ENCODE measurements at places on chromosomes 1 and 21.

DNA sequence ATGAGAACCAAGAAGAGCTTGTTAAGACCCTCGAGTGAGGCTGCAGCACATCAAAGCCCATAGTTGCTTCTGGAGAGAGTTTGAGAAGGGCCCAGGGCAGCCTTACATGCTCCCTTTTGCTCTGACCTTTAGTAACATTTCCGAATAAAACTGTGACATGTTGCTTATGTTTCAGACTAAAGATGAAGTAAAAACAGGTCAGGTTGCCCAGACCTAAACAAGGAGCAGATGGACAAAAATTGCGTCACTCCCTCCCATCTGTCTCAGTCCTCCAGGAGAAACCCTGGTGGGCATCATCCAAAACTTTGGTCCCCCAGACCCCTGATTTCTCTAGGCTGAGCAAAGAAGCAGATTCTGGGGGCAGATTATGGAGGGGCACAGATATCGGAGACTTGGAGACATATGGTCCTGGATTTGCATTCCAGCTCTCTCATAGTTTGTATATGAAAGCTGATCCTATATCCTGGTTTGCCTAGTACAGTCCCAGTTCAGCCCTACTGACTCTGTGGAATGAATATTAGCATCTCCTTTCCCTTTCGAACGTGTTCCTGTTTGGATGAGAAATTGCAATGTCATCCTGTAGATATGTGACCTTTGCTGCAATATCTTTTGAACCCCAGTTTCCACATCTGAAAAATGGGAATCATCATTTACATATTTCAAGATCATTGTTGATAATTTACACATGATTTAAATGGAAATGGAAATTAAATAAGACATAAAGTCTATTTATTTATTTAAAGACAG lies 304.9 kb upstream of the USP24 start:
- no peak overlapping the region for H3K27ac ChIP-seq
- H3K4me3 ChIP-seq = no peak overlapping the region
- no peak for DNase-seq
- peaks cover 1% of the 10 kb centered on the region for H3K27me3 ChIP-seq

DNA sequence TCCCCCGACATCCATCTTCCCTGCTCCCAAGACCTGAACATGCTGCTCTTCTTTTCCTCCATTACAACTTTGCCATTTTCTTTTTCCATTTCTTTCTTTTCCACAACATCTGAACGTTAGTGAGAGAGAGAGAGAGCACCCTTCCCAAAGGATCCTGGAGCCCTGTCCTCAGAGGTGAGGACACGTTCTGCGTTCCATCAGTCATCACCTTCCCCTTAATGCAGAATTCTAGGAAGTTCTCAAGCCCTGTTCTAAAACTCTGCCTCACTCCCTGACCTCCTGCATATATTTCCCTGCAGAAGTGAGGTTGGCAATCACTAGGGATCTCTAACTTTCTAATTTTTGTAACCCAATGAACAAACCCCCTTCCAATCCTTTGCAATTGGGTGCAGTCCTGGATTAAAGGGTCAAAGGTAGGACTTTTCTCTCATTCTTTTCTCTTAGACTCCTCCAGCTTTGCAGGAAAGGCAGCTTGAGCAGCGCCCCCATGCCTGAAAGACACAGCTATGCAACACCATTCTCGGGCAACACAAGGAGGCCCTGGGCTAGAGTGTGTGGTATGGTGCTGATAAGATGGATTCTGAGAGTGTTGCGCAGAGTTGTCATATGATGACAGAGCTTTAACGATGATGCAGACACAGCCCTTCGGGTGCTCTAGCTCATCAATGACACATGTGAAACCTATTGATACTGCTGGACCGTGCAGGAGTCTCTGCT lies 59.2 kb upstream of the TNR start:
- H3K36me3 ChIP-seq = no peaks in the 10 kb centered on the region
- H3K4me1 ChIP-seq = no peaks in the 10 kb centered on the region
- no peak overlapping the region for H3K27ac ChIP-seq
- H3K4me3 ChIP-seq = no peak overlapping the region

- H3K4me3 ChIP-seq = no peak overlapping the region
- H3K4me1 ChIP-seq = peaks cover 5% of the 10 kb centered on the region
- no peak overlapping the region for H3K27ac ChIP-seq
- H3K36me3 ChIP-seq = peaks cover 4% of the 10 kb centered on the region
Observed at GRCh38 chr1:179206812-179207211, 22.7 kb downstream of the ABL2 start.

DNA sequence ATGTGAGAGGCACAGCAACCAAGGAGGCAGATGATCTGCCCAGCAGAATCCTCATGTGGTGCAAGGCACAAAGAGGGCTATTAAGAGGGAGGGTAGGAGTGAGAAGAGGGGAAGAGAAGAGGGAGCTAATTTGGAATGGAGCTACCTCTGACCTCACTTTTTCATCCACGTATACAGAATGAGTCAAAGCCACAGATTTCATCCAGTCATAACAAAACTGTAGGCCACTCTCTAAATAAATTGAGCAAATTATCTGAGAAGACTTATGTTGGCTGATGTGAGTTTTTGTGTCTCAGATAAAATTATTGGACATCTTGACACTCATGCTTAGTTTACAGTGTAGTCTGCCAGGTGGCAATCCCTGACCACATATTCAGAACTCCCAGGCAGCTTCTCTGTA lies 325.6 kb downstream of the TTLL7 start:
- no peak overlapping the region for H3K27ac ChIP-seq
- H3K4me3 ChIP-seq = no peak overlapping the region
- no peaks in the 10 kb centered on the region for H3K36me3 ChIP-seq
- no peaks in the 10 kb centered on the region for H3K27me3 ChIP-seq
- no peak for DNase-seq

DNA sequence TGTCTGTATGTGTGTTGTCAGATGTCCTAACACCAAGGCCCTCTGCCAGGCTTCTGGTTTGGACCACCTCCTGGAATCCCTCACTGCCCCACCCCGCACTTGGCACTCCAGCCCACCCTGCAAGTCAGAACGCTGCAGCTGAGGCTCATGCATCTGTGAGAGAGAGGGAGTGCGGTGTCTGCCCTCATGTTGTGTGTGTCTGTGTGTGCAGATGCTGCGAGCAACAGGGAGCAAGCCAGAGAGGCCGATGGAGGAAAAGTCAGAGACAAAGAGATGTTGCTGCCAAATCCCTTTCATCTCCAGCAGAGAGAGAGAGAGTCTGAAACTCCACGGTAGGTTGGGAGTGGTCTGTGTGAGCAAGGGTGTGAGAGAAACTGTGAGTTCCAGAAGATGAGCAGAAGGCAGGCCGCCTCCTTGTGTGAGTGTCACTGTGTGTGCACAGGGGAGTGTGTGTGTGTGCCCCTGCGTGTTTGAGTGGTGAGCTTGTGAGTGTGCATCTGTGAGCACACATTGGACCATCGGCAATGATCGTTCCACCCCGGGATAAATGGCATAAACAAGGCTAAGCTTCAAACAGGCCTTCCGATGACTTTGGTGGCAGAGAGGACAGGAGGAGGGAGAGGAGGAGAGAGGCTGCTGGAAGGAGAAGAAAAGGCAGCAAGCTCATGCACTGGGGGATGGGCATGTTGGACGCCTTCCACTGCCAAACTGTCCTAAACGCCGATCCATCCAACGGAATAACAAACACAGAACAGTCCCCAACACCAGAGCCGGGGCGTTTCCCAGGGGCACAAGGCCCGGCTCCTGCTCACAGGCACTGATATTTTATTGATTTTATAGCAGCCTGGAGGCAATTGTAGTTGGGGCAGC lies 99.2 kb upstream of the GRIK3 start:
- H3K27ac ChIP-seq = no peak overlapping the region
- H3K4me3 ChIP-seq = no peak overlapping the region
- H3K4me1 ChIP-seq = no peaks in the 10 kb centered on the region
- no peaks in the 10 kb centered on the region for H3K36me3 ChIP-seq

DNA sequence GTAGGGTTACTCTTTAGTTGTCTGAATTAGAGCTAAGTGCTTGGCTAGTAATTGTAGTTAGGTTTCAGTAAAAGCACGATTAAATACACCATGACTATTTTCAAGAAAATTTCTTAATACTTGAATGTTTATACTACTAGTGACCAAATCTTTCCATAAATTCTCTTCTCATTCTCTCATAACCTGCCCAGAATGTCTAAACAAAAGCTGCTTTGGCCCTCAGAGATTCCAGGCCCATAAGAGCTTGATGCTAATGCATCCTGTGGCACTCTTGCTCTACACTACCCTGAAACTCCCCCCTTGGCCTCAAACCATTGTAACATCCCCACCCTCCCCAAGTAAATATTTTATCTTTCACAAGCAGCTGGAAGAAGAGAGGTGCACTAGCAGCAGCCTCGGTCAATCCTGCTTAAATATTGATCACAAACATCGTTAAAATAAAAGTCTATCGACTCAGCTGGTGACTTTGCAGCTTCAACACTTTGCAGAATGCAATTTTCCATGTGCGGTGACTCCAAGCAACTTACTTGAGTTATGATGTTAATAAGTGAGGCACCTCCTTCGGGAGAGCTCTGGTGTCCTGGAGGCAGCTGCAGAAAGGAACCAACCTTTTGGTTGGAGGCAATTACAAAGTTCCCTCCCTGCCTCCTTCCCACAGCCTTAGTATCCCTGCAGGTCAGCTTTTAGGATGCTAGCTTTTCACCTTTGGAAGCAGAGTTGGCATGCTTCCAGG lies 315.6 kb upstream of the PLXNA2 start:
- no peak overlapping the region for H3K4me3 ChIP-seq
- no peaks in the 10 kb centered on the region for H3K27me3 ChIP-seq
- H3K27ac ChIP-seq = no peak overlapping the region
- no peaks in the 10 kb centered on the region for H3K4me1 ChIP-seq

DNA sequence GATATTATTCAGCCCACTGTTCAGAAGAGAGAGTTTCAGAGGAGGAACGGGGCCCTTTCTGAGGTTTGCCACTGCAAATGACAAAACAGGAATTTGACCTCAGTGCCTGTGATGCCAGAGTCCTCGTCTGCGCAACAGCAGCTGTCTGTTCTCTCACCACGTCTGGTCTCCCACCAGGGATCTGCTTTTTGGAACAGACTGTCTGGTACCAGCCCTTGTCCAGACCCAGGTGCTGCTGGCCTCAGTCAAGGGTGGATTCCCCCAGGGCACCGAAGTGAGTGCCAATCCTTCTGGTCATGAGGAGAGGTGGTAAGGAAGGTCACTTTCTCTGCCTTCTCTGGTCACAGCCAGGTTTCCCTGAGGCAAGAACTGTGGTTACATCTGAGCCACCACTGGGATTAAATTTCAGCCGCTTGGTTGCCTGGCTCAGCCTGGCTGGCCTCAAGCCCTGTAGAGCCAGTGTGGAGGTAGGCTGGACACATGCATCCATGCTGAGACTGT lies 2.3 kb upstream of the BCAN start:
- DNase-seq = no peak
- H3K36me3 ChIP-seq = no peaks in the 10 kb centered on the region
- peaks cover 76% of the 10 kb centered on the region for H3K27me3 ChIP-seq
- H3K4me1 ChIP-seq = peaks cover 35% of the 10 kb centered on the region

DNA sequence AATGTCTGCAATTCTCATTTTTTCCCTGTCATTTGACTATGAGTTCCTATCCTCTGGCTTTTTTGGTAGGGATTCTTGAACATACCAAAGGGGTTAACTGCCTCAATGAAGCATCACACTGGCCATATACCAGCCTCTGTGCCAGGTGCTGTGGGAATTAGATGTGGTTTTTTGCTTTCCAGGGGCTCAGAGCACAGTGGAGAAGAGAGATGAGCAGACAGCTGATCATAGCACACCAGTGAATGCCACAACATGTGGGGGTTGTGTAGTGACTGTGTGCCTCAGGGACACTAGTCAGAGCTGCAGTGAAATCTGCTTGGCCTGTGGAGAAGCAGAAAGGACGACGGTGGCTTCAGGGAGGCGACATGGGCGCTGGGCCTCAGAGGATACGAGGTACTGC lies 30.8 kb downstream of the HLX start:
- H3K36me3 ChIP-seq = no peaks in the 10 kb centered on the region
- no peak overlapping the region for H3K27ac ChIP-seq
- H3K4me1 ChIP-seq = no peaks in the 10 kb centered on the region
- H3K27me3 ChIP-seq = no peaks in the 10 kb centered on the region
- DNase-seq = no peak
- no peak overlapping the region for H3K4me3 ChIP-seq

DNA sequence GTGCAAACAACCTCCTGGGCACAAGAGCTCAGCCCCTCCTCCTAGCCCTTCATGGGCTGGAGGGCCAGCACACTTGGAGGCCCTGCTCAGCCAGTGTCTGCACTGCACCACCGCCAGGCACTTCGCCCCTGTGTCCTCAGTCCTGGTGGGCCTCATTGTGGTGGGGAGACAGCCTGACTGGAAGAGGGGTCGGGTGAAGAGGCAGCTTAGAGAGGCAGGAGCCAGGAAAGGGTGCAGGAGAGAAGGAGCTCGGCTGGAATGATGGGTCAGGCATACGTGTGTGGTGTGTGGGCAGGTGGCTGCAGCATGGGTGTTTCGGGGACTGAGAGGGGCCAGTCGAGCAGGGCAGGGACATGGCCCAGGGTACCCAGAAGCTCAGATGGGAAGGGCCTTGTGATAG lies 4.1 kb downstream of the WNT3A start:
- no peaks in the 10 kb centered on the region for H3K36me3 ChIP-seq
- peak; percentile 15 for DNase-seq
- no peak overlapping the region for H3K4me3 ChIP-seq
- no peak overlapping the region for H3K27ac ChIP-seq
- H3K4me1 ChIP-seq = peaks cover 7% of the 10 kb centered on the region
- H3K27me3 ChIP-seq = peaks cover 39% of the 10 kb centered on the region

- H3K4me3 ChIP-seq = no peak overlapping the region
- DNase-seq = peak; percentile 38
- peaks cover 94% of the 10 kb centered on the region for H3K36me3 ChIP-seq
- H3K27ac ChIP-seq = peak overlapping the region; percentile 84
- peaks cover 79% of the 10 kb centered on the region for H3K4me1 ChIP-seq
Observed at GRCh38 chr1:39332828-39333227, 128.3 kb downstream of the MACF1 start.

GRCh38 chr1:10788592-10789006 lies 7.8 kb downstream of the CASZ1 start:
- DNase-seq = no peak
- H3K27me3 ChIP-seq = peaks cover 21% of the 10 kb centered on the region
- no peaks in the 10 kb centered on the region for H3K36me3 ChIP-seq
- H3K4me3 ChIP-seq = no peak overlapping the region

DNA sequence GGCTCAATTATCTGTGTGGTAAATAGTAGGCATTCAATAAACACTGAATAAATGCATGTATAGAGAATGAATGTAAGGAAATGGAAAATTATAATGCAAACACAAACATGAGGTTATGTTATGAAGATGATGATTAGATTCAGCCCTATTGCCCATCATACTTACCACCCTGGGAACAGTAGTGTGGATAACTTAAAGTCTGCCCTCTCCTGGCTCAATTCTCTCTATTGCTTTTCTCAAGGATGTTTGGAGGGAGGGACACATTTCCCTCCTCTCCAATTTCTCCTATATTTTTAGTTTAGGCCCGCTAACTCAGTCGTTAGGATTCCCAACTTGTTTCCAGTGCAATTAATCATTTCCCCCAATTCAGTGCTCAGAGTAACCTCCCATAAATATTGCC lies 101.5 kb upstream of the TNR start:
- no peak overlapping the region for H3K27ac ChIP-seq
- no peaks in the 10 kb centered on the region for H3K36me3 ChIP-seq
- no peaks in the 10 kb centered on the region for H3K27me3 ChIP-seq
- H3K4me1 ChIP-seq = no peaks in the 10 kb centered on the region
